Left renal pelvis (tissue), 4 donors: ENCODE measurements at places on chromosomes 16 and 17. TPM values are rescaled to one million over a fixed set of nuclear protein-coding genes. Genes with fewer than 3 reads are reported as not detected.

DNA sequence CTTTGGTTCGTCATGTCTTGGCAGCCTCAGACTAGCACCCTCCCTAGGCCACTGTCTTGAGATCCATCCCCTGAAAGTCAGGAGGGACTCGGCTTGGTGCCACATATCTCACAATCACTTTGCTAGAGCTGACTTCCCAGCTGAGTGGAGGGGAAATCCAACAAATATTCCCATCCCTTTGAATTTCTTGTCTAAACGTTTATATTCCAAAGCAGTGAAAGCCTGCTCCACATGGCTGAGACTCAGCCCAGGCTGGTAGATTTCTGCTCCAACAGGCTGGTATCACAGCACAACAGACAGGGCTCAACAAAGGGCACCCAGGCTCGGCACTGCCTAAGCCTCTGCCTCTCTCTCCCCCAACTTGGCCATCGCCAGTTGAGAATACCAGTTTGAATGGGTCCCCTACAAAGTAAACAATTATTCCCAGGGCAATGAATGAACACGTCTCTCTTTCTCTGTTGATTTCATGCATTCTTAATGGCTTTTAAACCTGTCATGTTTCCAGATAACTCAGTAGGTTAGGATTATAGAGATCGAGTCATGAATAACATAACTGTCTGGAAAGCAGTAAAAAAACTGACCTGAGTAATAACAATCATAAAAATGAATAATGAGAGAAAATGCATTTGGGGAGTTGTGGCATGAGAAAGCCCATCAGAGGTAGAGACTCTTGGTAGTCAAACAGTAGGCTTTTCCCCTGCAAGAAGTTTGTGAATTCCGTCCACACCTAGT is 1.0 kb downstream of the KRT13 start:
- DNase-seq: no peak

GRCh38 chr17:83010206-83011200 is 68.9 kb upstream of the METRNL start:
- DNase-seq: no peak

DNA sequence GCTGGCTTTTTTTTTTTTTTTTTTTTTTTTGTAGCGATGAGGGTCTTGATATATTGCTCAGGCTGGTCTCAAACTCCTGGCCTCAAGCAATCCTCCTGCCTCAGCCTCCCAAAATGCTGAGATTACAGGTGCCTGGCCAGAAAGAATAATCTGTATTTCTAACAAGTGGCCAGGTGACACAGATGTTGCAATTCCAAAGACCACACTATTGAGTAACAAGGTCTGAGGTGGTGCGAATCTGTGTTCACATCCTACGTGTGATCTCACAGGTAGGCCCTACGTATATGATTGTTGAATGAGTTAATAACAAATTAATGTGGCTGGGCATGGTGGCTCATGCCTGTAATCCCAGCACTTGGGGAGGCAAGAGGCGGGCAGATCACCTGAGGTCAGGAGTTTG is 33.3 kb downstream of the OTOA start:
- no peak for DNase-seq

DNA sequence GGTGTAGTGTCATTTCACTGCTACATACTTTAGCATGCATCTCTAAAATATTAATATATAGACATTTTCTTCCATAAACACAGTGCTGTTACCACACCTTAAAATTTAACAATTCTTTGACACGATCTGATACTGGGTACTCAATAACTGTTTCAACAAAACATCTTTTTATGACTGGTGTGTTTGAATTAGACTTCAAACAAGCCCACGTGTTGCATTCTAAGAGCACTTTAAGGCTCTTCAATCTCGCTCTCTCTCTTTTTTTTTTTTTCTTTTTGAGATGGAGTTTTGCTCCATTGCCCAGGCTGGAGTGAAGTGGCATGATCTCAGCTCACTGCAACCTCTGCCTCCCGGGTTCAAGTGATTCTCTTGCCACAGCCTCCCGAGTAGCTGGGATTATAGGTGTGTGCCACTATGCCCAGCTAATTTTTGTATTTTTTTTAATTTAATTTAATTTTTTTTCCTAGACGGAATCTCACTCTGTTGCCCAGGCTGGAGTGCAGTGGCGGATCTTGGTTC is 15.8 kb upstream of the SLC46A1 start:
- no peak for DNase-seq

The ABCA9 gene
- polyA plus RNA-seq: 9.4 TPM

- no peak for DNase-seq
These were observed 20.3 kb downstream of the CHMP6 start for GRCh38 chr17:81011951-81012350.
